CD4-positive, alpha-beta memory T cell (primary cell): ENCODE measurements at places on chromosomes 2 and 18. TPM values are rescaled to one million over a fixed set of nuclear protein-coding genes. Genes with fewer than 3 reads are reported as not detected.
A peak's percentile ranks its signal among the peaks of the same experiment; 100 is the strongest.

GRCh38 chr2:53768242-53768542 lies 588 bp downstream of the CHAC2 start:
- H3K4me1 ChIP-seq, result peaks cover 17% of the 10 kb centered on the region
- peak overlapping the region; percentile 59 for H3K4me3 ChIP-seq
- H3K27me3 ChIP-seq, result no peaks in the 10 kb centered on the region

CIB4 gene
- not detected for total RNA-seq

- H3K36me3 ChIP-seq, result peaks cover 15% of the 10 kb centered on the region
- H3K27ac ChIP-seq, result no peak overlapping the region
- no peak for DNase-seq
Measured at GRCh38 chr2:171741189-171741588, 53.9 kb downstream of the DYNC1I2 start.

GRCh38 chr18:63149302-63149587 lies 170.3 kb downstream of the BCL2 start:
- no peaks in the 10 kb centered on the region for H3K27me3 ChIP-seq
- H3K27ac ChIP-seq, result no peak overlapping the region
- H3K36me3 ChIP-seq, result peaks cover 23% of the 10 kb centered on the region
- DNase-seq, result no peak
- H3K4me1 ChIP-seq, result peaks cover 48% of the 10 kb centered on the region

INO80D gene
- total RNA-seq, result 41.3 TPM

- DNase-seq, result no peak
- no peaks in the 10 kb centered on the region for H3K36me3 ChIP-seq
- no peaks in the 10 kb centered on the region for H3K4me1 ChIP-seq
- H3K27me3 ChIP-seq, result no peaks in the 10 kb centered on the region
Measured at GRCh38 chr2:172927641-172928357, 147.8 kb upstream of the MAP3K20 start.

GRCh38 chr2:48874282-48874681 lies 118.8 kb upstream of the LHCGR start:
- no peak for DNase-seq
- H3K4me1 ChIP-seq, result no peaks in the 10 kb centered on the region
- H3K27me3 ChIP-seq, result no peaks in the 10 kb centered on the region
- H3K36me3 ChIP-seq, result no peaks in the 10 kb centered on the region
- no peak overlapping the region for H3K27ac ChIP-seq

DNA sequence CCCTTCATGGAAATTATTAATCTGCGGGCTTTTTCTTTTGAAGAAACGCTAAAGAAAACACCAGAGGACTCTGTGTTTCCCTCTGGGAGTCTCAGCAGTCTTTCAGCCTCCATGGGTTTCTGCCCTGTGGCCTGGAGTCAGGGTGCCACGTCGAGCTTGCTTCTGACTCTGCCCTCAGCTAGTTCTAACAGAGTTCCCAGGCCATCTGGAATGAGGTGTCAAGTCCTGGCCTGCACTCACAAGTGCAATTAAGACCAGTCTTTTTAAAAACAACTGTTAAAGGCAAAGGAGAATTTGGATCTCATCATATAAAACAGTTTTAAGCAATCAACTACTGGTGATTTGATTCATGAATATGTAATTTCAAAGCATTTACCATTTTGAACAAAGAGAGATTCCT lies 157.3 kb downstream of the RHBDD1 start:
- H3K4me3 ChIP-seq, result no peak overlapping the region
- H3K27ac ChIP-seq, result no peak overlapping the region
- no peaks in the 10 kb centered on the region for H3K27me3 ChIP-seq
- no peaks in the 10 kb centered on the region for H3K36me3 ChIP-seq

GRCh38 chr2:69185807-69186206 lies 172.8 kb downstream of the ANTXR1 start:
- no peak overlapping the region for H3K27ac ChIP-seq
- no peaks in the 10 kb centered on the region for H3K4me1 ChIP-seq
- DNase-seq, result no peak
- no peaks in the 10 kb centered on the region for H3K36me3 ChIP-seq
- H3K4me3 ChIP-seq, result no peak overlapping the region

DNA sequence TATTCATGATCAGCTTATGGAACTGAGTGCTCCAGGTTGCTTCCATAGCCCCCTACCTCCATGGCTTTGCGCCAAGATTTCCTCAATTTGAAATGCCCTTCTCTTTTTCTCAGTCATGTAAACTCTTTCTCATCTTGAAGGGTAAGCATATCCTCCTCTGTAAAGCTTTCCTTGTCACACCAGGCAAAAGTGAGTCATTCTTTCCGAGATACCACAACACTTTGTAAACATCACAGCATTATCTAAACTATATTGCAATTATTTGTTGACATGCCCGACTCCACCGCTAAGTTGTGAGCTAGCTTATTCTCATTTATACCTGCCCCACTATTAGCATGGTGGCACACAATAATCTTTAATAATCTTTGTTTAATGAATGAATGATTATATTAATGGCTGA lies 419.5 kb upstream of the CHST9 start:
- no peak overlapping the region for H3K4me3 ChIP-seq
- H3K4me1 ChIP-seq, result no peaks in the 10 kb centered on the region
- no peak for DNase-seq

DNA sequence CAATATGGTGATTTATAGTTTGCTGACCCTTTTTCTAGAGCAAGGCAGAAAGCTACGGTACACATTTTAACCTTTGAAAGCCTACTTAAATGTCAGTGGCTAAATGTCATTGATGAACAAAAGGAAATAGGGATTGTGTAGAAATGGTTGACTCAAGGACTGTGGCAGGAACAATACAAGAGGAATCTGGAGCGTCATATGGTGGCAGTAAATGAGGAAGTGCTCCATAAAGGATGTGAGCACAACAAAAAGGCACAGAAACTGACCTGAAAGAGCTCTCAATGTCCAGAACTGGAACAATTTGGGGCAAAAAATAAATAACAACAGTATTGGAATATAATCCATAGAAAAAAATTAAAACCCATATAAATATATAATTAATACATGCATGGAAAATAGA lies 443.9 kb upstream of the VRK2 start:
- H3K4me3 ChIP-seq, result no peak overlapping the region
- no peaks in the 10 kb centered on the region for H3K4me1 ChIP-seq
- DNase-seq, result no peak
- no peaks in the 10 kb centered on the region for H3K27me3 ChIP-seq

- H3K27me3 ChIP-seq, result no peaks in the 10 kb centered on the region
- H3K4me1 ChIP-seq, result no peaks in the 10 kb centered on the region
- H3K27ac ChIP-seq, result no peak overlapping the region
- no peak overlapping the region for H3K4me3 ChIP-seq
Measured at GRCh38 chr2:15570104-15570503, 9.0 kb upstream of the NBAS start.

TOGARAM2 gene
- total RNA-seq, result 2.7 TPM

ACSL3 gene
- 24.8 TPM for total RNA-seq
